ENCODE measurements at places on chromosomes 6 and 20.

GRCh38 chr6:158468666-158469065, 91.2 kb upstream of the TMEM181 start:
- DNase-seq, result peak; percentile 66

- peak; percentile 98 for DNase-seq
Measured at GRCh38 chr6:30719791-30720737, at the start of gene TUBB. TSS of gene TUBB (plus strand) at chr6:30720352. CDS start at chr6:30720507, 155 bp downstream.

DNA sequence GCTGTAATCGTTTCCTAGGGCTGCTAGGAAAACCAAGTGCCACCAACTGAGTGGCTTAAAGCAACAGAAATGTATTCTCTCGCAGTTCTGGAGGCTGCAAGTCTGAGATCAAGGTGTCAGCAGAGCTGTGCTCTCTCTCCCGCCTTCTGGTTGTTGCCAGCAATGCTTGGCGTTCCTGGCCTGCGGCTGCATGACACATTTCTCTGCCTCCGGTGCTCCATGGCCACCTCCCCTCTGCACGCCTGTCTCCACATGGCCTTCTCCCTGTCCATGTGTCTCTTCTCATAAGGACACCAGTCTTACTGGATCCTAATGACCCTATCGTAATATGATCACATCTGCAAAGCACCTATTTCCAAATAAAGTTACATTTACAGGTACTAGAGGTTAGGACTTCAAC, 91.7 kb upstream of the AKAP12 start:
- DNase-seq, result no peak

GRCh38 chr6:159089909-159090308, 45.1 kb upstream of the TAGAP start:
- DNase-seq, result no peak

DNA sequence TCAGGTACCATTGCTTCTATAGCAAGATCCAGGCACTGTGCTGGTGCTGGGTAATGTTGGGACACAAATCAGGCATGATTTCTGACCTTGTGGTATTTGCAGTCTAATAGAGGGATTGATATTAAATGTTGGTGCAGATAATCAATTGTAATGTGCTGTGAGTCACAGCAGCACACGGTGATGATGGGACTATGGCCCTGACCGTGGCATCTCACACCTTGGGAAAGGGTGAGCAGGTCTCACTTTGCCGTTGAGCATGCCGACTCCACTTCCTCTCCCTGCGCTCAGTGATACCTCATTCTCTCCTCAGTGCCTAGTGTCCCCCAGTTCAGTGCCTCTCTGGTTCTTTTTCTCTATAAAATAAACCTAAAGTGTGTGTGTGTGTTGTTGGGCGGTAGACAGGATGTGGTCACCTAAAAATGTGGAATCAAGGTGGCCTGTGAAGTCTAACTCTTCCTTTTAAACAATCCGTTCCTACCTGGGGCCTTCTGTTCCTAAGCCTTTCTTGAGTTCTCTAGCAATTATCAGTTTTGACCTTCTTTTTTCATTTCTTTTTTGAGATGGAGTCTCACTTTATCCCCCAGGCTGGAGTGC, 188.5 kb downstream of the REV3L start:
- no peak for DNase-seq

DNA sequence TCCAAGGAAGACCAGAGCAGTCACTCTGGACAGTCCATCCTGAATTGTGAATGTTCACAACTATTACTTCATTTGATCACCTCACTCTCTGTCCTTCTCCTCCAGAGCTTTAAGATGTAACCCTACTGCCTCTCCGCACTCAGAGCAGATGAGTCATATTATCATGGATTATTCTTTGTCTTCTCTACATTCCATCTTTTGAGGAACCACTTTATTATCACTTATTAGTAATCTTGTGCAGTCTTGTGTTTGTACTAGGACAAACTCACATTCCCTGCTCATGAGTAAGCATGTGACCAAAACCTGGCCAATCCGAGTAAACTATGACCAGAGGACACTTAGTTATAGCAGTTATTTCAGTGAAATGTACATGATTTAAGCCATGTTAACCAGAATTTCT, 401.5 kb upstream of the ADGRB3 start:
- no peak for DNase-seq

DNA sequence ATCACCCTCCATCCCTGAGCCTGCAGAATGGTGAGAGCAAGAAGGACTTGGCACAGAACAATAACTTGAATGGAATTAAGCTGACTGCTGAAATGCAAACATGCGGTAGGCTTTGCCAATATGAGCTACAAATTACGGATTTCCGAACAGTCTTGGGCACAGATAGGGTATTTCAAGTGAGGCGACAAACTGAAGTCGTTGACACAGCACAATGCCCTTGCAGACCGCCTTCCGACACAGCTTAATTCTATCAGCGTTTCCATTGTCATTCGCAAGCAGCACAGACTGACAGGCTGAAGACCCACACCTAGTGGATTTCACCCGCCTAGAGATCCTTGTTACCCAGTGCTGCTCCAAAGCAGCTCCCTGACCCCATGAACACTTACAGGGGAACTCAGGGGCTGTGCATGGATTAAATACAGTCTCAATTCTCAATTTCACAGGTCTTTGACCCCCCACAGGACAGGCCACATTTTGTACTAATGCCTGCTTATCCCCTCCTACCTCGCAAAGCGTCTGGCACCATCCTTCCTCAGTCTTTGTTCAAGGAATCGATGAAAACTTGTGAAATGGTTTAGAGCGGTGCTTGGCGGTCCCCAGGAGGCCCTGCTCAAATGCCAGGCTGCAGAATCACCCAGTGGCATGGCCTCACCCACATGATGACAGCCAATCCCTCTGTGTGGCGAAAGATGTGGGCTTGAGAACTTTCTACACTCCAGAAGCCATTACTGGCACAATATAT, 34.6 kb downstream of the RAMACL start:
- no peak for DNase-seq

DNA sequence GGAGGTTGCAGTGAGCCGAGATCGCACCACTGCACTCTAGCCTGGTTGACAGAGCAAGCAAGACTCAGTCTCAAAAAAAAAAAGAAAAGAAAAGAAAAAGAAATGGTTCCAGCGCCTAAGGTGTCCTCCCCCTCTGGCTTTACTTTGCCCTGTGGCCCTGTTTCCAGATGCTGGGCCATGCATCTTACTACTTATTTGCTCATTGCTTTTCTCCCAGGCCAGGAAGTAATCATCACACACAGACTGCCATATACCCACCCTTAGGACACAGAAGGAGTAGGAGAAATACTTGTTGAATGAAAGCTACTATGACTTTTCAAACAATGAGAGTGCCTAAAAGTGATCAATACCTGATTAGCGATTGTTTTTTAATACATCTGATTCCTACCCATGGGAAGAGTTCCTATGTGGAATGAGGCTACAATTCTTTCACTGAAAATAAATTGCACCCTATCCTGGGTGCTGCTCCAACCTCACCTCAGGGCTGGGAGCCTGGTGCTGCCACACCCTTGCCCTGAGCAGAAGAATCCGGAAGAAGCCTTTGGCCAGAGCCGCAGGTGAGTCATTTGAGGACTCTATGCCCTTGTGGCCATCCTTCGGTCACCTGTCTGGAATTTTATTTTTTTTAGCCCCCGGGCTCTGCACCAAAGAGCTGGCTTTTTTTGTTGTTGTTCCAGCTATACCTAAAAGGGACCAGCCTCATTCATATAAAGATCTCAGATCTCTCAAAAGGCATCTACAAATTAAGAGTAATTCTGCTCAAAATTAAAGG, 22.7 kb upstream of the TFAP2C start:
- no peak for DNase-seq

- DNase-seq, result peak; percentile 22
Measured at GRCh38 chr20:52313341-52313963, 121.9 kb upstream of the ZFP64 start.

DNA sequence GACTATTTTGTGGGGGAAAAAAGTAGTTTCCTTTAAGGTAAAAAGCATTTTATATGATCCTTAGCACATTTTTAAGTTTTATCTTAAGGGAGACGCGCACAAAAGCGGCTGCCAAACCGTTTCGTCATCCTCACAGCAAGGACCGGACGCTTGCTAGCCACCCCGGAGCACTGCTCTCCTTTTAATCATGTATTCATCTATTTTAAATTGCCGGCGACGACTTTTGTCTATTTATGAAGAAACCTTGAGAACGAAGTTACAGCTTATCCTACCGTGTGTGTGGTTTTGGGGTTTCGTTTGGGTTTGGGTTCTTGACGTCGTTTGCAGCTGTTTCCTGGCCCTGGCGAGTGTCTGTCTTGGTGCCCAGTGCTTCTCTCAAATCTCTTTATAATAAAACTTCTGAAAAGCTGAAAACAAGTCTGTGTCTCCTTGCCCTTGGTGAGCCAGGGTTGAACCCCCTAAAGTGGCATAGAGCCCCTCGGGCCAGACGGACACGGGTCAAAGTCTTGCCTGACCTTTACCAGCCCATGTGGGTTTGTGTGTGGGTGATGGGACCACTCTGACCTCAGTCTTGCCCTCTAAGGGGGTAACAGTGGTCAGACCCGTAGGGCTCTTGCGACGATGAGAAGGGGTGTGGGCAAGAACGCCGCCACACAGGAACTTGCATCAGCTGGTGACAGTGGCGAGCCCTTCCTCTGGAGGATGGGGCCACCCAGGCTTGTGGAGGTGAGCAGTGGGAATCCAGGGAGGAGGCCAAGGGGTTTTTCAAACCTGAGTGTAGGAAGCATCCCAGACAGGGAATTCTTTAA, 117.6 kb downstream of the JPH2 start:
- no peak for DNase-seq

DNA sequence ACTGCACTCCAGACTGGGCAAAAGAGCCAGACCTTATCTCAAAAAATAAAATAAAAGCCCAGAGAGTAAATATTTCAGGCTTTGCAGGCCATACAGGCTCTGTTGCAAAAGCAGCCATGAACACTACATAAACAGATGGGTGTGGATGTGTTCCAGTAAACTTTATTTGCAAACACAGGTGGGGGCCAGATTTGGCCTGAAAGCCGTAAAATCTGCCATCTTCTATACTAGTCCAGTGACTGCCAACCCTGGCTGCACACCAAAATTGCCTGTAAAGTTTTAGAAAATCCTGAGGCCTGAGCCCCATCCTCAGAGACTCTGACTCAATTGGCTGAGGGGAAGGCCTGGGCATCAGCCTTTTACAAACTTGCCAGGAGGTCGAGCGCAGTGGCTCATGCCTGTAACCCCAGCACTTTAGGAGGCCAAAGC, 103.6 kb downstream of the ZMYND8 start:
- DNase-seq, result no peak

DNA sequence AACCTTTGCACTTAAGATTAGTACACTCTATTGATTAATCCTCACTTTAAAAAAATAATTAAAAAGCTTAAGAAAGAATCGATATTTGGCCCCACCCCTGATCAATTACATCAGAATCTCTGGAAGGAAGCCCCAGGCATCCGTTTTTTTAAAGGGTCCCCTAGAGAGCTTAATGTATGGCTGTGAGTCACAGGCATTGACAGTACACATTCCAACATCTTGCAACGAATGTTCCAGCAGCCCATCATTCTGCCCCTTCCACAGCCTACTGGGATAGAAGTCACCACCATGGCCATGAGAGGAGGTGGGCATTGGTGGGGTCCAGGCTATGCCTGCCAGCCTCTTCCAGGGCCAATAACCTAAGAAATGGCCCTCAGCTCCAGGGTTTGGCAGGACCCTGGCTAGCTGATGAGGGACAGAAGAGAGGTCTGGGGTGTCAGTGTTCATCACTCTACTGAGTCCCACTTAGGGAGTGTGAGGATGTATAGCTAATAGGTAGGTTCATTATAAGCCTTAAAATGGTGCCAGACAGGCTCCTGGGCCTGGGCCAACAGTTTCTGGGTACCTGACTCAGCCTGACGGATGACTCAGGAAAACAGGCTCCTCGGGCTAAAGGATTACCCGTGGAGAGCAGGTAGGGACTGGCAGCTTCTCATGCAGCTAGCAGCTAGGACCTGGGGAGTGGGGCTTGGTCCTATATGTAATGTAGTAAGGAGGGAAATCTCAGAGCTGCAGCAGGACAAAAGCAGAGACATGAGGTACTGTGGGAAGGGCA, 40.4 kb downstream of the MDGA1 start:
- no peak for DNase-seq

DNA sequence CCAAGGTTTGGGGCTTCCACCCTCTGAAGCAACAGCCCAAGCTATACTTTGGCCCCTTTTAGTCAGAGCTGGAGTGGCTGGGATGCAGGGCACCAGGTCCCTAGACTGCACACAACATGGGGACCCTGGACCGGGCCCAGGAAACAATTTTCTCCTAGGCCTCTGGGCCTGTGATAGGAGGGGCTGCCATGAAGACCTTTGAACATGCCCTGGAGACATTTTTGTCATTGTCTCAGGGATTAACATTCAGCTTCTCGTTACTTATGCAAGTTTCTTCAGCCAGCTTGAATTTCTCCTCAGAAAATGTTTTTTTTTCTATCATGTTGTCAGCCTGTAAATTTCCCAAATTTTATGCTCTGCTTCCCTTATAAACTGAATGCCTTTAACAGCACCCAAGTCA, 82.3 kb downstream of the LRRC1 start:
- DNase-seq, result no peak

DNA sequence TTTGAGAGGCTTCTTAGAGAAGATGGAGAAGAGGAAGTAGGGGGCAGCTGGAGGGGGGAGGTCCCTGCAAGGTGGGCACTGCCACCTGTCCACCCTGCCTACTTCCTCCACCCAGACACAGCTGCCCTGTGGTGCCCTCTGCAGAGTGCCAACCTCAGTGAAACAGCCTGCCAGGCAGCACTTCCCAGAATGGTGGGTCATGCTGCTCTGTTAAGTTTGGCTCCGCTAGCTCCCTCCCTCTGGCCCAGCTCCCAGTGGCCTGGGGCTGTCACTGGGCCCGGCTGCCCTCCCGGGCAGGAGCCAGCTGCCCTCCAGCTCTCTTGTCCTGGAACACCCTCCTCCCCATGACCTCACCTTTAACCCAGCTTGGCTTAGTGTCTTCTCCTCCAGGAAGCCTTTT, 5.1 kb upstream of the EPB41L1 start:
- DNase-seq, result no peak

- DNase-seq, result no peak
Measured at GRCh38 chr20:57876163-57876562, 166.3 kb upstream of the PMEPA1 start.

DNA sequence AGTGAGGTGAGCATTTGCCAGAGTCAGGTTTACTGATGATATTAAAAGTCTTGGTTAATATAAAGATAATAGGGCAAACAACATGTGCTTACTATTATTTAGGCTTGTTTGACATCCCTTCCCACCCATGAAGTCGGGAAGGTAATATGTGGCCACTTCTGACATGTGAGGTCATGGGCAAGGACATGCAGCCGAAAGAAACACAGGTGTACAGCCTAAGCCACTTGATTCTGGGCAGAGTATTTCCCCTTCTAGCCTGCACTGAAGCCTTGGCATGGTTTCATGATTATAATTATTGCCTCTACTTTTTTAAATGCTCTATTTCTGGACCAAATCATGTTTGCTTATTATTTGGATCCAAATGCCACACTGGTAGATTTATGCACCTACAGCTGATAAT, 52.3 kb downstream of the TSPYL4 start:
- no peak for DNase-seq

DNA sequence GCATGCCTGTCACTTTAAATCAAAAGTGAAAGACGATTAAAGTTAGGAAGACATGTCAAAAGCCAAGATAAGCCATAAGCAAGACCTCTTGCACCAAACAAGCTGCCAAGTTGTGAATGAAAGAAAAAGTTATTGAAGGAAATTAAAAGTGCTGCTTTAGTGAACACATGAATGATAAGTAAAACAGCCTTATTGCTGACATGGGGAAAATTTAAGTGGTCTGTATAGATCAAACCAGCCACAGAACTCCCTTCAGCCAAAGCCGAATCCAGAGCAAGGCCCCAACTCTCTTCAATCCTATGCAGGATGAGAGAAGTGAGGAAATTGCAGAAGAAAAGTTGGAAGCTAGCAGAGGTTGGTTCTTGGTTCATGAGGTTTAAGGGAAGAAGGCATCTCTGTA, 9.3 kb upstream of the RIPK1 start:
- DNase-seq, result no peak

- DNase-seq, result peak; percentile 52
Measured at GRCh38 chr20:20821484-20822260, 109.2 kb upstream of the RALGAPA2 start.
